ENCODE measurements at places on chromosomes 5 and 9. TPM values are rescaled to one million over a fixed set of nuclear protein-coding genes. Genes with fewer than 3 reads are reported as not detected.

Gene SLC25A2
- total RNA-seq, result 0.79 TPM

DNA sequence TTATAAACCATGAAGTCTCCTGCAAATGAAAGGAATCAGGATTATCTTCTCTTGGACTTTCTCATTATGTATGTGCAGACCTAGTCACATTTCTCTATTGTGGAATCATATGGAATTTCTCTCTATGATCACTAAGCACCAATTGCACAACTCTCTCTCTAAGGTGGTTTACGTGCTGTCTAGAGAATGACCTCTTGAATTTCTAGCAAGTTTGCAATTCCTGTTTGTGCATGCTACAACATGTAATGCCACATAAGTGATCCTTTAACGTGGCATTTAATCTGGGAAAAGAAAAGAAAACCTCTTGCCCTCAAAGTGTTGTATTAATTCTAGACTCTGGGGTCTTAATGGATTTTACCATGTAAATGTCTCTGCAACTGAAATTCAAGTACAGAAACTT lies 5.0 kb upstream of the PPP2R2B start:
- DNase-seq, result peak; percentile 61

- DNase-seq, result no peak
Observed at GRCh38 chr5:159175547-159175946, 33.8 kb downstream of the RNF145 start.

- DNase-seq, result no peak
Observed at GRCh38 chr5:10832987-10833386, 72.0 kb upstream of the DAP start.

DNA sequence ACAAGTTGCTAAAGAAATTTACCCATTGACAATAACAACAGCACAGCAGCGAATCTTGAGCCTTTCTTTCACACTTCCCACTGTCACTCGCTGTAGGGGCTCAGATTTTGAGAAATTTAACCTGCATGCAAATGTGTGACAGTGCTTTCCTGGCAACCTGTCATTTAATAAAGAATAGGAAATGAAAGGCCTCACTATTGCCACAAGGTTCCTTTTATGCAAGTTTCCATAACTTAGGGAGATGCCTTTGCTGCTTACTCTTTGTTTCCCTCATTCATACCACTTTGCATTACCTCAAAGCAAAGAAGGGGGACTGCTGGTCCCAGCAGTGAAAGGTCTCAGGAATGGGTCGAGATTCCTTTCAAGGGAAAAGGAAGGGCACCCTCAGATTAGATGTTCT lies 49.5 kb downstream of the PTCD2 start:
- no peak for DNase-seq

- no peak for DNase-seq
Observed at GRCh38 chr5:16691731-16692130, 74.9 kb upstream of the RETREG1 start.

Measured in MCF 10A (cell line).